ENCODE measurements at places on chromosomes 11 and 22.

- no peak for DNase-seq
Observed at GRCh38 chr11:27081056-27081455, 40.4 kb downstream of the BBOX1 start.

DNA sequence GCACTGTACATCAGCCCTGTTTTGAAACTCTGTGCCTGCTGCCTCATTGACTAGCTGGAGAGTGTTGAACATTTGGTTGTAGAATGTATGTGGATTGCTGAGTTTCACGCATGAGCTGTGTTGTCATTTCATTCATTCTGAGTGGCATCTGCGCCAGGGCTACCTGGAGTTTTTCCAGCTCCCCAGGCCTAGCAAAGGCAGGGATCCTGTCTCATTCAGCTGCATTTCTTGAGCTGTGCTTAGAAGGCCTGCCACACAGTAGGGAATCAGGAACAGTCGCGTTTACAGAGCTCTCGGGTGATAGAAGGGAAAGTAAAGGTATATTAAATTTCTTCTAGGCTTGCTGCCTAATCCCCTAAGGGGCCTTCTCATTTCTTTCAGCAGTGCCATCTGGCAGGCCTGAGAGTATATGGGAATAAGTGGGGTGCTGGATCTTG lies 44.3 kb downstream of the PTPRJ start:
- DNase-seq: no peak

GRCh38 chr11:123065621-123066020 lies 3.7 kb upstream of the HSPA8 start:
- DNase-seq: no peak

GRCh38 chr22:48779661-48780596 lies 1047.7 kb downstream of the BRD1 start:
- DNase-seq: no peak

GRCh38 chr11:66479394-66480116 lies 679 bp upstream of the DPP3 start:
- no peak for DNase-seq

DNA sequence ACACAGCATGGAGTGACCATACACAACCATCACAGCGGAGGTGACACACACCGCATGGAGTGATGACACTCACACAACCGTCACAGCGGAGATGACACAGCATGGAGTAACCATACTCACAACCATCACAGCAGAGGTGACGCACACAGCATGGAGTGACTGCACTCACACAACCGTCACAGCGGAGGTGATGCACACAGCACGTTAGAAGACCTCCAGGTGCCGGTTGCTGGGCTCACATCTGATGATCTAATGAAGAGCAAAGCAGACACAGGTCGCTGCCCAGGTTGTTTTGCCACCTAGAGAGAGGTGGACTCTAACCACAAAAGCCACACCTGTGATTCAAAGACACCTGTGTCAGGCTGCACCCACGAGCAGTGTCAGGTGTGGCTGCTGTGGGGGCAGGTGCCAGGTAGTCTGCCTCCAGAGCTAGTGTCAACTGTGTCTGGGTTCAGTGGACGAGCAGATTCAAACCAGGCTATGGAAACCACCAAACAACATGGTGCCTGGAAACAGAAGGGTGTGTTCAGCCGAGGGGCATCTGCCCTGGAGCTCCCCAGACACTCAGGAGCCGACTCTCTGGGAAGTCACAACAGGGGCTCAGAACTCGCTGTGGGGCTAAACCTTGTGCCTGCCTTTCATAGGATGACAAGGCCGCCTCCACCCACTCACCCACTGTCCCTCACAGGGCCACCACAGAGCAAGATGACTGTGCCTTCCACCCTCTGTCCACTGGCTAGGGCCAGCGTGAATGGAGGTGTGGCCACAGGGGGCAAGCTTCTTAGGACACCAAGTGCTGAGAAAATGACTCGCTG lies 608.2 kb downstream of the TBC1D22A start:
- no peak for DNase-seq

- no peak for DNase-seq
Observed at GRCh38 chr11:114848027-114848426, 169.7 kb downstream of the NXPE2 start.

GRCh38 chr11:2826679-2827056 lies 58.9 kb downstream of the CDKN1C start:
- DNase-seq: no peak

DNA sequence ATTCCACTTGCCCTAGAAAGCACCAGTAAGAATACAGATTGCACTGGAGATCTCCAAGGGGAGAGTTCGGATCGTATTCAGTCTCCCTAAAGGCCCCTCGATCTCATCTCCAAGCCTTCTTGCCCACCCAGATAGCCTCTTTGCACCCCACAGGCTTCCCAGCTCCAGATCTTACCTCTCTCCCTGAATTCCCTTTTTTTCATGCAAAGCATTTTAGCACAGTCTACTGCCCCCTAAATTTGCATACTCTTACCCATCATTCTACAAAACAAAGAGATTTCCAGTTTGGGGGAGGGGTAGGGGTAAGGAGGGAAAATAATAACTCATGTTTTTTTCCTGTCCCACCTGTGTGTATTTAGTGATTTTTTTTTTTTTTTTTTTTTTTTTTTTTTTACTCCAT lies 105.2 kb downstream of the NAV2 start:
- no peak for DNase-seq

- no peak for DNase-seq
Observed at GRCh38 chr11:74842967-74843366, 94.3 kb downstream of the RNF169 start.

GRCh38 chr11:59189986-59190385 lies 18.1 kb downstream of the DTX4 start:
- DNase-seq: no peak

GRCh38 chr11:60887556-60887955 lies 18.8 kb downstream of the PRPF19 start:
- DNase-seq: no peak

Data from Right ventricle myocardium inferior (tissue), 1 donor.